ENCODE measurements at places on chromosomes 5 and 9.

DNA sequence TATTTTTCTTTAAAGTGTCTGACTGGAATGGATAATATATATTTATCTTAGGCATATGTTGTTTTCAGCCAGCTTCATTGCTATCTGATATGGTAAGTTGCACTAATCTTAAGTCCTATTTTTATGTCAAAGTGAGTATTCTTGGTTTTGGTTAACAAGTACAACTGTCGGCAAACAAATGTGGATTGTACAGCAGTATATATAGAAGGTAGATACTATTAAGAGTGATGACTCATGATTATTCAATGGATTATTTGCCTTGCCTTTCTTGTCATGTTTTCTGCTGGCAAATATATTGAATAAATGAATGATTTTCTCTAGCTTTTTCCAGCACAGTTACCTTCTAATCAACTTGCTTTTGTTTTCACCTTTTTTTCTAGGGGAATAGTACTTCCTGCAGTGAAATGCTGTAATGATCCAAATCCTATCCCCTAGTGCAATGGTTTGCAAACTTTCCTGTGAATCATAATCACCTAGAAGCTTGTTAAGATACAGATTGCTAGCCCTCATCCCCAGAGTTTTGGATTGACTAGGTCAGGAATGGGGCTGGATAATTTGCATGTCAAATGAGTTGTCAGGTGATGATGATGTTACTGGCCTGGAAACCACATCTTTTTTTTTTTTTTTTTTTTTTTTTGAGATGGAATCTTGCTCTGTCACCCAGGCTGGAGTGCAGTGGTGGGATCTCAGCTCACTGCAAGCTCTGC lies 60.8 kb upstream of the ARRDC3 start:
- no peak for DNase-seq

- DNase-seq = no peak
Observed at GRCh38 chr5:151924564-151925301, at the start of gene GLRA1. Gene GLRA1, minus strand, starts transcription at chr5:151924851. Its CDS starts 302 bp downstream, at chr5:151924549.

DNA sequence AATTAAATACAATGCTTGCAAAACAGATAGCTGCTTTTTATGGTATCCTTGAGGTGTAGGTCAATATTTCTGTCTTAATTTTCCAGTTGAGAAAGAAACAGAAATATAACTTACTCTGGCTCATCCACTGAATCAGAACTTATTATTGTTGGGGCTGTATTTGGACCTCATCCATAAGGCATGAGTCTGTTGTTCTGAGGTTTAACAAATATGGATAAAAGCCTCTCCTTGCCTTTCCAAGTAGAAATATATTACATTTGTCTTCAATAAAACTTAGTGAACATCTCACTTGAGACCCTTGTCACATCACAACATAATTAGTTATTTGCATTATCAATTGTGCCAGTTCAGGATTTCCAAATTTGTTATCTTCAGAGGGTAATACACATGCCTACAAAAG lies 525.8 kb downstream of the AGTPBP1 start:
- DNase-seq = no peak

DNA sequence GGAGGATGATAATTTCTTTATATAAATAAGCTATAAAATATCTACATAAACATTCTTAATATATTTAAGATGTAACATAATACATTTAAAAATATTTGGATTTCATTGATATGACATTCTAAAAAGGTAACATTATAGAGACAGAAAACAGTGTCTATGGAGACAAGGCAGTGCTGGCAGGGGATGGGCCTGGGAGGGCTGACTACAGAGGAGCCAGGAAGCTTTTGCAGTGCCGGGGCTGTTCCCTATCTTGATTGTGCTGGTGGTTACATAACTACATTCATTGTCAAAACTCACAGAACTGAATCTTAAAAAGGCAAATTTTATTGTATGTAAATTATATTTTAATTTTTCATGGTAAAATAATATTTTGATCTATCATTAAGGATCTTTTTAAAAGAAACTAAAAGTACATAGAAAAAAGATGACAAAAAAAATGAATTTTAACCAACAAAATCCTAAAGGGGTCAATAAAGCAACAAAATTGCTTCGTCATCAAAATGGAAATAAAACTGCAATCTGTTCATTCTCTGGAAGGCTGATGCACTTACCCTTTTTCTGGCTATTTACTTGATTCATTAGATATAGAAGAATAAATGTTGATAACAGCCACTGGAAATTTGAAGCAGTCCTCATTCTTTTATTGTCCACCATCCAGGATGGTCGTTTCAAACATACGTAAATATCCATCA lies 26.3 kb downstream of the LIFR start:
- no peak for DNase-seq

- no peak for DNase-seq
Observed at GRCh38 chr5:127878174-127878750, 175.1 kb downstream of the CCDC192 start.

DNA sequence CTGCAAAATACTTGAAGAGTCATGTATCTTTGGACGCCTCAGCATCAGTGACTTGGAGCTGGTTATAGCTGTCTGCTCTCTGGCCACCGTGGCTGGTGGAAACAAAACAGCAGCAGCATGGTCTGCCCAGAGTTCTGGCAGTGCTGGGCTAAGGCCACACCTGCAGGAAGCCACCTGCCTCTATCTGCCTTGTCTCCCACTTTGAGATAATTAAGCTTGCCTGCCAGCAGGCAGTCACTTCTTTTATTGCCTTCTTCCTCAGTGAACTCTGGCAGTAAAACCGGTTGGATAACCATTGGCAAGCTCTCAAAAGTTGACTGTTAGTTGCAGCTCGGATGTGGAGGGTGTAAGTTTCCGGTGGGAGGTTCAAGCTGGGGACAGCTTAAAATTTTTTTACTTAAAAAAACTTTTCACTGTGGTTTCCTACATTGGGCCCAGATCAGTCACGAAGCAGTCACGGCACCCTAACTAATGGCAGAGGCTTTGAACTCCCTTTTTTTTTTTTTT lies 4.9 kb downstream of the SMIM3 start:
- no peak for DNase-seq

GRCh38 chr5:124737651-124738050 lies 8.8 kb downstream of the ZNF608 start:
- DNase-seq = no peak

GRCh38 chr5:65307088-65307487 lies 174.6 kb downstream of the ADAMTS6 start:
- no peak for DNase-seq

GRCh38 chr5:140926443-140927227 lies 536 bp downstream of the PCDHAC1 start:
- peak; percentile 76 for DNase-seq

DNA sequence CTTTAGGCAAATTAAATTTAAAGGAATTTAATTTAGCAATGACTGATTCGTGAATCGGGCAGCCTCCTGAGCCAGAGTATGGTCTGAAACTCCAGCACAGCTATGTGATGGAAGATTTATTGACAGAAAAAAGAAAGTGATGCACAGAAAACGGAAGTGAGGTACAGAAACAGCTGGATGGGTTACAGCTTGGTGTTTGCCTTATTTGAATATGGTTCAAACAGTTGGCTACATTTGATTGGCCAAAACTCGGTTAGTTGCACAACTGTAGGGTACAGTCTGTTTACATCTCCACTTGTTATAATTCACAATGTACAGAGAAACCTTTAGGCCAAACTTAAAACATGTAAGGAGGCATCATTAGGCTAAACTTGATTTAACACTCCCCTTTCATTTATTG lies 1716.1 kb upstream of the C9orf72 start:
- no peak for DNase-seq

GRCh38 chr5:6328173-6328572 lies 50.2 kb downstream of the MED10 start:
- no peak for DNase-seq

DNA sequence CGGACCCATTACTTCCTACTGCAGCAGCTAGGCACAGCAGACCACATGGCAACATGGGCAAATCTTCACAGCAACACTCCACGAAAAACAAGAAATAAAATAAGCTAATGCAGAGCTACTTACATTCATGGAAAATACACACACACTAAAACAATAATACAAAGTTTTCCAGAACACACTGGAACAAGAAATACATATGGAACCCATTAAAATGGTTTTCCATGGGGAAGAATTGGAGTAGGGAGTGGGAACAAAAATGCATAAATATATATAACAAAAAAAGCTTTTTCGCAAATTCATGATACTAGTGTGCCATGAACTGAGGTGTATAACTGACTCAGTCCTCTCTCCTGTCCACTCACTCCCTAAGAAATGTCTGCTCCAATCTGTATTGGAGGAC lies 8.3 kb downstream of the ADAMTS12 start:
- no peak for DNase-seq

DNA sequence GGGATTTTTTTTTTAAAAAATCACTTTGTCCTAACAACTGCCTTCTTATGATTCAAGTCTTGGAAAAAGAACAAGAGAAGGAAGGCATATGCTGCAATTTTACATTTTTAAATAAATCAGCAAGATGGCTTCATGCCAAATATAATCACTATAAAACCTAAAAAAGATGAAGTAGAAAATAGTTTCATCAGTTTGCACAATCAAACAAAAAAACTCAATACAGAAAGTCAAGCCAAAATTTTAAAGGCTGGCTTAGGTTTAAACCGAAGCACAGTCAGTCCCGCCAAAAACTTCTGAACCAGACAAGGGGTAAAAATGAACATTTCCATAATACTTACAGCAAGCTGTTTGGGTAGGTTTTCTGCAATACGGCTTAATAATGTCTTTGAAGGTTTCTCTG lies 57.3 kb downstream of the ZFR start:
- DNase-seq = no peak

DNA sequence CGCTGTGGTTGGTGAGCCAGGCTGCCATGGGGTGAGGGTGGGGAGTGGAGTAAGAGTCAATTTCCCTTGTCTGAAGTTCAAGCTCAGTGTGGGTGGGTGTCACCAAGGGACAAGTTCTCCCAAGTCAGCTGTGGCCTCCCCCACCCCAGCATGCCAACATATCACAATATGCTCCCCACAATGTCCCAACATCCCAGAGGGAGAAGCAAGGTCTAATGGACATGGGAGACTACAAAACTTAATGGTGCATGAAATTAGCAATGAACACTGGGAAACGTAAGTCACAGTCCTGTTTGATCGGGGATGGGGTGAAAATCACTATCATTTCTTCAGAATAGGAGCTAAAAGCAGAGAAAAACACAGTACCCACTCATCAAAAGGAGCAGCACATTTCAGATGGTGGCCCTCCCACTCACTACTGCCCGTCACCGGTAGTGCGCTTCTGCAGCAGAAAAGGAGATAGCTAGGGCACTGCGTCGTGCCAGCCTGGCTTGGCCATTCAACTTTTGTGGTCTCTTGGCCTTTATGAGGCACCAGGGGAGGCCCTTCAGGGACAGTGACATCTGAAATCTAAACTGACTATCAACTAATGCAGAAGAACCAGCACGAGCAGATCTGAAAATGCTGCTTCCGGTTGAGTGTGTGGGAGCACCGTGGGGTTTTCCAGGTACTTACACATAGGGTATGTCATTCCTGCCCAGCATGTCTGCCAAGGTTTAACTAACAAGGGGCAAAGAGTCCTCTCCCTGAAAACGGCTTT lies 20.5 kb upstream of the NDFIP1 start:
- DNase-seq = no peak

GRCh38 chr5:139641116-139642080 lies 6.8 kb upstream of the CXXC5 start:
- DNase-seq = no peak

DNA sequence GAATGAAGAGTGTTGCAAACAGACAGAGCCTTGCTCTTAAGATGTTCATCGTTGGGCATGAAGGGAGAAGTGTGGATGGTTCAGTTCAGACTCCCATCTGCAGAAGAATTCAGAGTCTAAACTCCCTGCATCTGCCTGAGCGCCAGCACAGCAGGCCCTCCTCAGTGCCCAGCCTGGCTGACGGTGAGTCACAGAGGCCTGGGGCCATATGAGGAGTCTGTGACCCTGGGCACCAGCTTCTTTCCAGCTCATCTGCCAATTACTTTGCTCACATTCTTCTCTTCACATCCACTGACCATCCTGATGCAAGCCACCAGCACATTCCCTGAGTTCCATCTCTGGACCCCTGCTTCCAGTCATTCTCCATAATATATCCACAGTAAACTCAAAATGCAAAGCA lies 401.1 kb upstream of the TRPC7 start:
- DNase-seq = no peak

DNA sequence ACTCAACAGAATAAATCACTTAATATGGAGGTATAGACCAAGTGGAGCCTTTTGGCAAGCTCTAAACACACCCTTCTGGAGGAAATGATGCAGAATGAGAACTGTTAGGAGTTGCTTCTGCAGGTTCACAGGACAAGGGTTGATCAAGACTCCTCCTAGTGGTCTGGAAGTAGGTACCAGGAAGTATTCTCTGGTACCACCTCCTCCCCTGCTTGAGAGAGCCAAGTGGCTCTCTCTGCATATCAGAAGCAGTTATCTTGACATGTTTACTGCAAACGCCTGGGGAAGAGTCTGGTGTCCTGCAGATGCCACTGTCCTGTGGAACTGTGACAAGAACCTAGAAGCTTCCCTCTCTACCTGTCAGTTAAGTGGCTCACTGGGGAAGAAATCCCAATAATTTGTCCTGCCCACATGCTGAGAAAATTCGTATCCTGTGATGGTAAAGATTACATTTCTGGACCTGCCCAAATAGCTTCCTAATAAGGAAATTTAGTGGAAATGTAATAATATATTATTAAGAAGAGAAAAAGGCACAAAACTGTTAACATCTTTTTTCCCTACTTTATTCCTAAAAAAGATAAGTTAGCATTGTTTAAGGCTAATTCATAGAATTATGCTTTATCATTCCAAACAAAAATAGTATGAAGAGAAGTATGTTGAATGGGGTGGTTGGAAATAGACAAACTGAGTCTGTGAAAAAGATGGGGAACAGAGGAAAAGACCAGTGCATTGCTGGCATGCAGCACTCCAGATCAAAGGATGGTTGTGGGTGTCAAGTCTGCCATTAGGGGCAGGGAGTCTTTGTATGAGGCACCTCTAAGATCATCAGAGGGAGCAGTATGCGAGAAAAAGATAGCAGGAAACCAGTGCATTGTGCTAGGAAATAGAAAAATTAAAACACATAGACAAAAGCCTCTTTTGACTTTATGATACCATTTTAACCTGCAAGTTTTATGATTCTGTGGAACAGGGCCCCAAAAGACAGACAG lies 118.8 kb downstream of the CDC42SE2 start:
- no peak for DNase-seq

DNA sequence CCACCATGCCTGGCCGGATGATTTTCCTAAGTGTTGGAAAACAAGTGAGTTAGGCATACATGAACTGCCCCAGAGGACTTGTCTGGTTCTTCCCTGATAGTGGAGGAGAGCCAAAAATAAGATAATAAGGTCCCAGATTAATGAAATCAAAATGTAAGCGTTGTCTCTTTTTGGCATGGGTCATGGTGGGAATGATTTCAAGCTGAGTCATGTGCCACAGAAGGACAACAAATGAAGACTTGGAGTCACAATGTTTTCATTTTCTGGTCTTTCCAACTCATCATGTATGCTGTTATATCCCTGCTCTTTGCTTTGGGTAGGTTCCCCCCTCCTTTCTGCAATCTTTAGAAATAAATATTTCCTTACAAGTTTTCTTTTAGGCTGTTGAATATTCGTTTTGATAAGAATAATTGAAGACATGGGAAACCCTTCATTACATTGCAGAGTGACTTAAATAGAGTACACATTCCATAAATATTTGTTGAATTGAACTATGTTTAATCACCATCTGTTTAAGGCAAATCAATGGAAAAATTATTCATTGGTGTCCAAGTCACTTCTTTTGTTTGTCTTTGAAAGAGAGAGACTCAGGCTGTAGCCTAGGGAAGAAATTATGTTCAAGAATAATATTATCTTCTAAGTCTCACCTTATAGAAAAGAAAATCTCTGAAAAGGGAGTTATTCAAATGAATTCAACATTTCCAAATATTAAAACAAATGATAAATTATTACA lies 196.3 kb downstream of the CSNK1G3 start:
- no peak for DNase-seq

GRCh38 chr5:158970569-158971014 lies 129.1 kb downstream of the EBF1 start:
- no peak for DNase-seq

Measured in occipital lobe (tissue), 3 donors.